ENCODE measurements at places on chromosomes 11 and 22. TPM values are rescaled to one million over a fixed set of nuclear protein-coding genes. Genes with fewer than 3 reads are reported as not detected.

The RTN4RL2 gene
- polyA plus RNA-seq: 23.7 TPM

The OR56A1 gene
- not detected for polyA plus RNA-seq

The KCTD17 gene
- 29.5 TPM for polyA plus RNA-seq

The C11orf21 gene
- polyA plus RNA-seq: not detected

The OR10G6 gene
- polyA plus RNA-seq: not detected

The TP53I11 gene
- 28.5 TPM for polyA plus RNA-seq

The PGA5 gene
- polyA plus RNA-seq: not detected

Measured in A549 (cell line).